Testis (tissue), 5 donors: ENCODE measurements at places on chromosomes 7 and 10. TPM values are rescaled to one million over a fixed set of nuclear protein-coding genes. Genes with fewer than 3 reads are reported as not detected.

- no peak for DNase-seq
Measured at GRCh38 chr10:4332764-4333458, 493.1 kb upstream of the AKR1E2 start.

DNA sequence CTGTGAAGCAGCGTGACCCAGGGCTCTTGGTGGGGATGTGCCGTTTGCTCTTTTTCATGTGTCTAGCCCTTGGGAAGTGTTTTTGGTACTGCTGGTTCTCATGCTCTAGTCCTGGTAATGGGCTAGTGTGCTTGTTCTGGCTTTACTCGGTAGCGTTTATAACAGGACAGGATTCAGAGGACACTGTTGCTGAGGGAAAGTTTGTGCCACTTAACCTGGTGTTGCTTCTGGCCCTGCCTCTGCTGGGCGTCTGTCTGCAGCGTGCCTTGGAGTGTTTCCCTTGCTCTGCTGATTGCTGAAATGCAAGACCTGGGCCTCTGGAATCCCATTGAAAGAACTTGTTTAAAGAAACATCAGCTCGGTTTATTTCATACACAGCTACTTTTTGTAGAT, 35.0 kb downstream of the INPP5A start:
- peak; percentile 47 for DNase-seq

DNA sequence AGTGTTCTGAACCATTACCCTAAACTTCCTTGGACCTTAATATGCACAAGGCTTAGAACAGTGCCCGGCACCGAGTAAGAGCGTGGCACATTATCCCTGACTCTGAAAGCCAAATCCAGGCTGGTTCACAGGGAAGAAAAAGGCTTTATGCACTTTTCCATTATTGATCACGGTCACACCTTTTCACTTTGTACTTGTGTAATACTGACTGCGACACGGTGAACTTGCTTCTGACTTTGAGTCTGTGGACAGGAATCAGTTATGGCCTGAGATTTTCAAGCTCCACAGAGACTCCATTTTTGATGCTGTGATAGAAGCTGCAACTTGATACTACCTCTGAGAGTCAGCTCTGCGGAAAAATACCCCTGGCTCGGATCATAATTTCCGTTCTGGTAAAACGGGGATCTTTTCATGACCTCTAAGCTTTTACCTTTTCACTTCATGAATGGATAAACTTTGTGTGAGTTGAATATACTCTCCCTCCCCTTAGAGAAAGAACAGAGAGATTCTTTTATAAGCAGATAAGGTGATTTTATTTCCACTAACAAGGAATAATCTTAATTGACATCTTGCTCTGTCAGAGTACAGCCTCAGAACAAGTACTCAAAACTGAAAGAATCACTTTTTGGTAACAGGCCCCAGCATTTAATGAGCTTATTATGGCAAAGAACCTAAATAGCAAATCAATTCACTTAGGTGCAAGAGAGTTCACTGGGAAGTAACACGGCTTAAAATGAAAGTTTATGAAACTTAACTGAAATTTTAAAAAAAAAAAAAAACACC, 88.8 kb downstream of the ELMO1 start:
- DNase-seq = no peak

- DNase-seq = no peak
Measured at GRCh38 chr7:6180344-6180725, 92.1 kb downstream of the CYTH3 start.

C10orf53 gene
- total RNA-seq = 14.8 TPM

DNA sequence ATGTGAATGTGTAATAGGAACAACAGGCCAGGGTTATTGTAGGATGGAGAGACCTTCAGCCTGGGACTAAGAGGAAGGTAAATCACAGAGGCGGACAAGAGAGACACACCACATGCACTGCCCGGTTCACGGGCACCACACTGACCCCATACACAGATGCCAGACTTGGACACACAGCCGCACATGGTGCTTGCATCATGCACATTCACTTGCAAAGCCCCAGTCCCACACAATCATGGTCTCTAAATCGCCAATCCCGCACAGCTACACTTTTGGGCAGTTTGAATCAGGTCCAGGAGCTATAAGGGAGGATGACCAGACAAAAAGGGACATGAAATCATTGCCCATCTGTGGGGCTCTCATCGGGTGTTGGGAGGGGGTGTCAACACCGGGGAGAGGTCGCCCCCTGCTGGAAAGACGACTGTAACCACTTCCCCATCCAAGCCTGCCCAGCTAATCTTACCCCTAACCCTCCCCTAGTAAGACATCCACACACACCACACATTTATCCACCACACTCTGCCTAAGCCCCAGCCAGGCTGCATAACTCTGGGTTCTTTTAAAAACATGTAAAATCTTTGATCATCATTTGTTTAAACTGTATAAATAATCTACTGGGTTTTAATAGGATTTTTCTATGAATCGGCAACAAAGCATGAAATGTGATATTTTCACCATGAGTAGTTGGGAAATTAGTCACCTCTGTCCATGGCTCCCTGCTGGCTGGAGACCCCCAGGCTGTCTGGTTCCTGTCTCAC, 40.5 kb upstream of the SLF2 start:
- peak; percentile 71 for DNase-seq
